ENCODE measurements at places on chromosomes 12 and 14. TPM values are rescaled to one million over a fixed set of nuclear protein-coding genes. Genes with fewer than 3 reads are reported as not detected.

DNA sequence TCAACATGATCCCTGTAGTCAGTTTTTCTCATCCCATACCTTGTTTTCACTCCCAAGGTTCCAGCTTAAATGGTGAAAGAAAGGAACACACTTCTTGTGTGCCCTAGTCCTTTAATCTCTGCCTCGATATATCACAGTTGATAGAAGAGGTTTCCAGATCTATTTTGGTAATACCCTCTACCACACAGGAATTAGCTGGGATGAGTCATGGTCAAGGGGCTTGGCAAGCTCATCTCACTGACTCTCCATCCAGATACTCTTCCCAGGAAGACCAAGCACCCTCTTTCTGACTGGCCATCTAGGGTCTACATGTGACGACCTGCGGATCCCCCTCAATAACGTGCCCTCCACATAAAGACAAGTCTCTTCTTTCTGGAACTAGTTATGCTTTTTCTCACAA is 277.9 kb downstream of the ITPR2 start:
- no peaks in the 10 kb centered on the region for H3K27me3 ChIP-seq
- peaks cover 15% of the 10 kb centered on the region for H3K36me3 ChIP-seq
- H3K4me1 ChIP-seq, result no peaks in the 10 kb centered on the region
- H3K4me3 ChIP-seq, result no peak overlapping the region

- H3K4me3 ChIP-seq, result no peak overlapping the region
- peaks cover 57% of the 10 kb centered on the region for H3K36me3 ChIP-seq
- H3K27me3 ChIP-seq, result no peaks in the 10 kb centered on the region
- no peak overlapping the region for H3K27ac ChIP-seq
- DNase-seq, result no peak
Observed at GRCh38 chr12:132664206-132665148, 22.7 kb downstream of the POLE start.

DNA sequence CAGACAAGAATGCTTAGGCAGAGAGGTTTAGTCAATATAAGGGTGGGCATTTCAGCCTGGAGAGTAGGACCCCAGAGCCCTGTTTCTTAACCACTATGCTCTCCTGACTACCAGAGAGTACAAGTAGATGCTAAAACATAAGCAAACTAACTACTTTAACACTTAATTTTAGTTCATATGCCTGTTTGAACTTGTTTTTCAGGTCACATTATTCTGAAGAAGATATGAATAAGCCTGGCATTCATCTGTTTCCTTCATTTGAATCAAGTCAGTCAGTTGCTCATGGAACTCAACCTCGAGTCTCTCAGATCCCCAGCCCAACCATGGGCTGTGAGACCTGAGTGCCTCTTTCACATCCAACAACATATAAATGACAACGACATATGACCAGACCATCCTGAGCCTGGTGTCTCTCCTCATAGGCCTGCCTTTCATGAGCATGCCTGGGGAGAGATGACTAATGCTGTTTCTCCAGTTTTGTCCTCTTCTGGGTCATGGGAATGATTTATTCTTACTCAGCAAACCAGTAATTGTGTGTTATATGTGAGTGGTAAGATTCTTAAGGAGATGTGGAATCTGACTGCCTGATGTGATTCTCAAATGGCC is 251.1 kb upstream of the BTG1 start:
- peaks cover 82% of the 10 kb centered on the region for H3K4me1 ChIP-seq
- no peak for DNase-seq
- no peak overlapping the region for H3K4me3 ChIP-seq
- H3K27ac ChIP-seq, result peak overlapping the region; percentile 98

GRCh38 chr12:21518451-21518850 is 7.6 kb upstream of the SPX start:
- no peaks in the 10 kb centered on the region for H3K4me1 ChIP-seq
- H3K27me3 ChIP-seq, result no peaks in the 10 kb centered on the region
- H3K4me3 ChIP-seq, result no peak overlapping the region
- no peak for DNase-seq
- H3K27ac ChIP-seq, result no peak overlapping the region

The NOXRED1 gene
- 0.26 TPM for total RNA-seq
